ENCODE measurements at places on chromosomes 11 and 22.

DNA sequence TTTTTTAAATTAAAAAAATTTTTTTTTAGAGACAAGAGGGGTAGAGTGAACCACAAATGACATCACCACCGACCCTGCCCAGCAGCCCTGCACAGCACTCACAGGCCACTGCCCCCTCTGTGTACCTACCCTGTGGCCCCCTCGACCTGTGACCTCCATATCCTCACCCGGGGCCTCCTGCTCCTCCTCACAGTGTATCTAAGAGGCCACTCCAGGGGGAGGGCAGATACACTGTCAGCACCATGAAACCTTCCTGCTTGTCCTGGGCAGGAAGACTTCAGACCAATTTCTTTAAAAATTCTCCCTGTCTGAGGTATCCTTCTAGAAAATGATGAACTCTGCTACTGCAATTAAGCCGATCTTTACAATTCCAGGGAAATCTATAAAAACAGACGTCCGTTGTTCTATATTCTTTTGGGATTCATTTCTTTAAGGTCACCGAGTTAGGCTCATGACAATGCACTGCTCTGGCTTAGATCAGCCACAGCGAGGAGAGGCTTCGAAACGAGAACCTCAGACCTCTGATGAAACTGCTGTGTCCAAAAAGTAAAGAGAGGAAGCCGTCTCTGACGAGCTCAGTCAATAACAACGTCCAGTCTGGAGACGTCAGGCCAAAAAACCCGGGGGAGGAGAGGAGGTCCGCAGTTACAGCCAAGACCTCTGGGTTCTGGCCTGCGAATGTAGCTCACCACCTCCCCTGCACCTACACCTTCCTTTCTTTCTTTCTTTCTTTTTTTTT is 17.5 kb downstream of the NFAM1 start:
- DNase-seq = no peak

DNA sequence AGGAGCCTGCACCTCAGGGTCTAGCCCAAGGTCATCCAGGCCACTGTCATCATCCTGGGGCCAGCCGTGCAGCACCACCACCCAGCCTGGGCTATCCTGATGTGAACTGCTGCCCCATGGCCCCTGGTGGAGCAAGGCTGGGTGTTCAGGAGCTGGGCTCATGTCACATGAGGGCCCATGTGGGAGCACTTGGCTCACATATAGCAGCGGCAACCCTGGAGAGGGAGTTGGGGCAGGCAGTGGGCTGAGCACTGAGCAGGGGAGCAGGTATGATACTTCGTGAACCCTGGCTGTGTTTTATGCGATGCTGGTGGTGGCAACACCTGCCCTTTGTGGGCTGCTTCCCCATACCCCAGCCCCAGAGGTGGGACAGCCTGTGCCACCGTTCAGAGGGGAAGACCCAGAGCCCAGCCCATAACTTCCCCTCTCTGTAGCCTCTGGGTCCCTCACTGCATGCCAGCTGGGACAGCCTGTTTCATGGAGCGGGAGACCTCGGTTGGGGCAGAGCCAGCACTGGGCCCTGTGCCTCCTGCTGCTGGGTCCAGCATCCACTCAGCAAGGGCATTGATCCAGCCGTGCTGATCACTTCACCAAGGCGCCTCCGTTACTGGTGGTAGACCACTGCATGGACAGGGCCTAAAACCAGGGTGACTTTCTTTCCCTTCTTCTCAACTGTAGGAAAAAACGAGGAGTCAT is 62.5 kb upstream of the SUSD2 start:
- DNase-seq = no peak

DNA sequence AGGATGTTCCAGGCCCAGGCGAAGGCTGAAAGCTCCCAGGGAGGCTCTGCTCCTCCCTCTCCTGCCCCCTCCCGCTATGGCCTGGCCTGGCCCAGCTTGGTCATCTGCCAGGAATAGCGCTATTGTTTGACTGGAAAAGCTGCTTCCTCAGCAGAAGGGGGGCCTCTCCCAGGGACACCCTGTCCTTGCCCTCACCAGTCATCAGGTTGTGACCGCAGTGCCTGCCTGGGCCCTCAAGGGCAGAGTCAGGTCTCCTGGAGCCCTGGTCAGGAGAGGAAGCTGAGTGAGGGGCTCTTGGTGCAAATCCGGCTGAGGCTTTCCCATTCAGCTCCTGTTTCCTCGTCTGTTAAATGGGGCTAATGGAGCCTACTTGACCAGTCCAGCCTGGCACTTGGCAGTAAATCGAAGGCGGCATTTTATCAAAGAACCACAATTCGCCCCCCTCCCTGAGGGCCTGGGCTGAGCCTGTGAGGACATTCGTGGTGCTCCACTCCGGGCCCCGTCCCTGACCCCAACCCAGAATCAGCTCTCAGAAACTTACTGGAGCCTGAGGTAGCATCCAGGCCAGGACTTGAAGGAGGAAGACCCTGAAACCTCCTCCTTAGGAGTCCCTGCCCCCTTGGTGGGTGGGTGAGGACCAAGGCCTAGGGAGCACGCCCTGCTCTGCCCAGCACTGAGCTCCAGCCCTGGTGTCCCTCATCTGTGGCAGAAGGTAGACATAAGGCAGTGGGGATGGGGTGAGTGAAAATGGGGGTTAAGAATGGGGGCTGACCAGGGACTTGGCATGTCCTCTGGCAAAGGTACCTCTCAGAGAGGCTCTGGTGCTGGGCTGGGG is 2.0 kb upstream of the CASTOR1 start:
- DNase-seq = no peak

DNA sequence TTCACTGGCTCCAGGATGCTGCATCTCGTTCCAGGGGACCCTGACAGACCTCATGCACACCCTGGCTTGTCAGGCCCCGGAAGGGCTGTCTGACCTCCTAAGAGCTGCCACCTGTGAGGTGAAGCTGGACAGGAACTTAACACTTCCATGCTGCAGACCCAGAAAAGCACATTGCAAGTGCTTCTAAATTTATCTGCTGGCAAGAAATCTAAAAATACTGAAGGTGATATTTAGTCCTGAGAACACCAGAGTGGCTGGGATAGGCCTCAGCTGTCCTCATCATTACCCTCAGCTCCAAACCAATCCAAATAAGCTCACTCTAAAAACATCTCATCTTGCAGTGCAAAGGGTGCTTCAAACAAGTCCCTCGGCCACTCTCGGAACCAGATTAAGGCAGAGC is 46.7 kb downstream of the ABTB2 start:
- no peak for DNase-seq

GRCh38 chr11:777288-778255 is at the start of gene GATD1:
TSS of gene GATD1 (minus strand) at chr11:777487. CDS start at chr11:777462, 25 bp downstream.
- peak; percentile 98 for DNase-seq

DNA sequence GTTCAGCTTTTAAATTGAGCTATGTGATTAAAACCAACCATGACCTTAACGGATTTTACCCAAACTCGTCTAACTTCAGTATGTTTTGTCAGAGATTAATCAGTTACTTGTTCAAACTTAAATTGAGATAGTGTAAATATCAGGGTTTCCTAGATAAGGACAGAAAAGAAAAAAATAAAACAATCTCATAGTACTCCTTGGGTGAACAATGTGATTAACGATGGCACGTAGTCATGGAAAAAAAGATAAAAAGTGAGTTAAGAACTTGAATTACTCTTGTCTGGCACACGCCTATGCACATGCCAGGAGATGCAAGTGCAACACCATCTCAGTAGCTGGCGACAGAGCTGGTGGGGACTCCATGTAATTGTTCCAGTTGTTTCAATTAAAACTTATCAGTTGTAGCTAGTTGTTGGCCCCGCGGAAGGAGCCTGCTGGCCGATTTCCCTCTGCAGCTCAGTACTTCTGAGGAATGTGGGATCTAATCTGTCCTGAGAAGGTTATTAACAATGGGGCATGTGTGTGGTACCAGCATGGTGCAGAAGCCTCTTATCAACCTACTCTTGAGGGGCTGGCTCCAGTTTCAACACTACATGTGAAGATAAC is 3.0 kb downstream of the RASSF10 start:
- DNase-seq = no peak

DNA sequence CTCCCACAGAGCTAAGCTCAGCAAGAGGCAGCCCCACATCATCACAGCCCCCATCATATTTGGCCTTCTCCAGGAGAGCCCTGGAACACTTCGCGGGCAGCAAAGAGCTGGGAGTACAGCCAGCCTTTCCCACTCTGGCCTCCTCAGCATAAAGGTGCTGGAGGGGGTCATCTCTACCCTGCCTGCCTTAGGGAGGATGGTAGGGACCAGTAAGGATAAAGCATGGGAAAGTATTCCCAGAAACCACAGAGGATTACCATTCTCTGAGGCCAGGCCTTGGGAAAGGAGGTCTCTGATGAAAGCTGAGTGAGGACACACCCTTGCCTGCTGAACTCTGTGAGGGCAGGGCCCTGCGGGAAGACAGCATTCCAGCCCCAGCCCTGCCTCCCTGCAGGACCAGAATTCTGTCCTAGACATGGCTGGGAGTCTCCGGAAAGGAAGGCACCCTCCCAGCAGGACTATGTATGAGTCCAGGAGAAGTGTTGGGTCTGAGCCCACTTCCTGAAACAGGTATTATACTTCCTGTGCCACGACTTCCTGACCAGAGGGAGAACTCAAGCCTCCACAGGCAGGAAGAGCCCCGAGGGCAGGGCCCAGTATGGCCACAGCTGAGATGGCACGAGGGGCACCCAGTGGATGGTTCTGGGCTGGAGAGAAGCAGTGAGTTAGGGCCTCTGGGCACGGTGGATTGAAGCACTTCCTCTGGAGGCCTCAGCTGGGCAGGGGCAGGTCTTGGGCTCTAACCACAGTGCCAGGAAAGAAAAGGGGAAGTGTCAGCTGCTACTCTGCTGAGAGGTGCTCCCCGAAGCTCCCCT is 12.9 kb upstream of the CASTOR1 start:
- no peak for DNase-seq

- no peak for DNase-seq
These were observed 42.9 kb upstream of the MYEOV start for GRCh38 chr11:69251057-69251393.

DNA sequence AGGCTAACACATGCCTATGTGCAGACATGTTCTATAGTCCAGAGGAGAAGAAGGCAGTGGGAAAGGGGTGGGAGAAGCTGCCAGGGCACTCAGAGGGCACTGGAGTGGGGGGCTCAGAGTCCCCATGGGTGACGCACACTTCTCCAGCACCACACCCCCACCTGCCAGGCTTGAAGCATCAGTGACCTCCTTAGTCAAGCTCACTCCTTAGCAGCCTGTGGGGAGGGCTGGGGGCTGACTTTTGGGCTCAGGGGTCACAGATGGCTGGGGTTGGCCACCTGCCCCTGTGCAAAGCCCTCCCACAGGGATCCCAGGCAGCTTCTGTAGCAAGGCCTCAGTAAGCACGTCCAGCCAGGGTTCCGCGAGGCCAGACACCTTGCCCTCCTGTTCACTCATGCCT is 18.8 kb downstream of the TRIM29 start:
- no peak for DNase-seq

GRCh38 chr22:48276994-48277867 is 1514.8 kb downstream of the TBC1D22A start:
- DNase-seq = peak; percentile 41

GRCh38 chr22:25840167-25840566 is 98.2 kb downstream of the MYO18B start:
- no peak for DNase-seq
